DND-41 (cell line): ENCODE measurements at places on chromosomes 3 and 15.

DNA sequence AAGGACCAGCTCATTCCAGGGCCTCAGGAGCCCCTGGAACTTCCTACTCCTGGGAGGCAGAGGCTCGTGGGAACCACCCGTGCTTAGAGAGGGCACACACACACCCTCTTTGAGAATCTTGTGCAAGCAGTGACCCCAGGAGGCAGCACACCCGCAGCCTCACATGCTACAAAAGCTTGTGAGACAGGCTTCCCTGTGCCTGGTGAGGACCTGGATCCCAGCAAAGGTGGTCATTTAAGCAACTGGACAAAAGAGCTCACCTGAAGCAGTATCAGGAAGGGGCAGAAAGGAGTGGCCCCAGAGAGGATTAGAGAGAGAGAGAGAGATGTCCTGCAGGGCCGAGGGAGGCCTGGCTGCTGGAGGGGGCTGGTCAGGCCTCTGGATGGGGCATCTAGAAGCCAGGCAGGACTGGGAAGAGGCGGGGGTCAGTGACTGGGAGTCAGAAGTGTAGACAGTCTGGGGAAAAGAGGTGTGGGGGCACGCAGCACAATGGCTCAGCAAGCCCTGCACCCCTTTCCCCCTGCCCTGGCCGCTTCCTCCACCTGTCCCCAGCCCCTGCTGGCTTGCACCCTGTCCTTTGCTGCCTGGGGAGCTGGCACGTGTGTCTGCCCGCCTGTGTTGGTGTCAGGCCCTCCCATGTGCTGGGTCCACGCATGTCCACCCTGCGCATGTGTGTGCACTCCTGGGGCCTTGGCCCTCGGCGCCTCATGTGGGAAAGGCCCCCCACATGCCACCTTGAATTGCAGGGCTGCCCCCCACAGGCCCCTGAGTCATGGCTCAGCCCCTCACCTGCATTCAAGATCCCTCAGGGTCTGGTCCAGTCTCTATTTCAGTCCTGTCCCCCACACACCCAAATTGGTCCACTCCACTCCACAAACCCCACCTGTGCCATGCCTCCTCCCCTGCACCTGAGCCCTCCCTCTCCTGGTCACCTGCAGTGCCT, 36.9 kb downstream of the TSPAN3 start:
- DNase-seq, result no peak

- no peak for DNase-seq
Measured at GRCh38 chr3:95586754-95587153, 1227.6 kb upstream of the EPHA6 start.

- no peak for DNase-seq
Measured at GRCh38 chr3:78825858-78826215, 942.0 kb downstream of the ROBO1 start.

GRCh38 chr15:74389241-74390048, 22.0 kb upstream of the CYP11A1 start:
- no peak for DNase-seq

- no peak for DNase-seq
Measured at GRCh38 chr3:188539631-188540194, 385.8 kb downstream of the LPP start.

DNA sequence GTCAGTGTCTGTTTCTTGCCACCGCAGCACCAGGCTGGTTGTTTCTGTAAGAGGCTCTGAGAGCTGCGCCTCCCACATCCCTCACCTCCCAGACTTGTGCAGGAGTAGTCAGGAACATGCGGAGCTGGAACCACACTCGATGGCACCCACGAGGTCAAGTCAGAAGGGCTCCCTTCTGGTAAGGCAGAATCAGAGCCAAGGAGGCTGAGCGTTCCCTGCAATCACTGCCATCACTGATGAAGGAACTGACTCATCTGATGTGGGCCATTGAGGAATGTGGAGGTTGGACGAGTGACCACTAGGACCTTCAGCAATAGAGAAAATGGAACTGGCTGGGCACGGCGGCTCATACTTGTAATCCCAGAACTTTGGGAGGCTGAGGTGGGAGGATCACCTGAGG, 35.7 kb upstream of the BLM start:
- no peak for DNase-seq

- no peak for DNase-seq
Measured at GRCh38 chr3:41507336-41508062, 308.2 kb downstream of the CTNNB1 start.
